ENCODE measurements at places on chromosomes 5 and 9.

- no peak for DNase-seq
Observed at GRCh38 chr5:162638849-162639248, 571.3 kb downstream of the GABRG2 start.

- DNase-seq, result no peak
Observed at GRCh38 chr5:40651201-40651600, 28.5 kb upstream of the PTGER4 start.

- no peak for DNase-seq
Observed at GRCh38 chr9:98781588-98782383, 14.6 kb downstream of the ANKS6 start.

GRCh38 chr9:134644725-134645606, 3.4 kb downstream of the COL5A1 start:
- no peak for DNase-seq

DNA sequence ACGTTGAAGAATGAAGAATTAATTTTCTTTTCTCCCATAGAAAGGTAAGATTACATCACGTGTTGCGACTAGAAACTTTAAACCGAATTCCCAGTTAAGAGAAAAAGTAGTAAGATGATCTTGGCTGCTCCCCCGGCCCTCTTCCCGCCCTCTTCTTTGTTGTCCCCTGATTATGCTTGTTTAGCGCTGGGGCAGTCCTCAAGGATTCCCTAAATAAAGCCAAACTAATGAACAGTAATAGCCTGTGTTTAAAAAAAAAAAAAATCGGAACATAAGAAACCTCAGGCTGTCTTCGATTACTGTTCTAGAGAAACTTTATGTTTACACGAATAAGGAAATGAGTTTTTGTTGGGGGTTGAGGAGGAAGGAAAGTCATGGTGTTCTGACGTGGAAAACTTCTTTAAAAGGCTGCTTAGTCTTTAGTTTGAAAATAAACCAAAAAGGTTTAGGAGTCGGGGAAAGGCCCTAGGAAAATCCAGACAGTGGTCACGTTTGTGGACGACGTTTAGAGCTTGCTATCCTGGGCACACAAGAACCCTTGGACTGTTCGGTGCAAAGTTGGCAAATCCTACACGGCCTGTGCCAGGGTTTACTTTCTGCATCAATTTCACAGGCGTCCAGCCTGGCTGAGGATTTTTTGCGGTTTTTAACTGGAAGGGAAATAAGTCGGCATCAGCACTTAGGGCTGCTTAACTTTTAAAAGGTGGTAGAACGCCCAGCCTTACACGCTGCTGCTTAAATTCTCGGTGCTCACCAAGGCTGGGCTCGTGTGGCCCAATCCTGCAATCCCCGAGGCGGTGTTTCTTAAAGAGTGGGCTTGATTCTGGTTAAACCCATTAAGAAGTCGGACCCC, 1.1 kb upstream of the MAT2B start:
- no peak for DNase-seq

GRCh38 chr5:159440968-159441367, 110.7 kb upstream of the IL12B start:
- no peak for DNase-seq

GRCh38 chr9:89498852-89499480, 1.1 kb upstream of the SEMA4D start:
- DNase-seq, result no peak

GRCh38 chr5:137782984-137783536, 28.9 kb upstream of the HNRNPA0 start:
- DNase-seq, result no peak

DNA sequence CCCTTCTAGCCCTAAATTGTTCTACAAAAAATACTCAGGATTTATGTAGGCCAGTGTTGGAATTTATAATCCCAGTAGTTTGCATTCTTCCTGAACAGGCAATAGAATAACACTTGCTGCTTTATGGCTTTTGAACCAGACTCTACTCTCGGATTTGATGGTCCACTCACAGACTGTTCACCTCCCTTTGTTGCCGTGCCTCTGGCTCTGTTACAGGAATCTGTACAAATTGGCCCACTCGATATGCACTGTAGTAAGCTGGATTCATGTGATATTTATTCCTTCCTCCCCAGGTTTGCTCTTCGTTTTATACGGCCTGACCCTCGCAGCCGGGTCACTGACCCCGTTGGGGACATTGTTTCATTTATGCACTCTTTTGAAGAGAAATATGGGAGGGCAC, 43.7 kb downstream of the FAF2 start:
- no peak for DNase-seq

DNA sequence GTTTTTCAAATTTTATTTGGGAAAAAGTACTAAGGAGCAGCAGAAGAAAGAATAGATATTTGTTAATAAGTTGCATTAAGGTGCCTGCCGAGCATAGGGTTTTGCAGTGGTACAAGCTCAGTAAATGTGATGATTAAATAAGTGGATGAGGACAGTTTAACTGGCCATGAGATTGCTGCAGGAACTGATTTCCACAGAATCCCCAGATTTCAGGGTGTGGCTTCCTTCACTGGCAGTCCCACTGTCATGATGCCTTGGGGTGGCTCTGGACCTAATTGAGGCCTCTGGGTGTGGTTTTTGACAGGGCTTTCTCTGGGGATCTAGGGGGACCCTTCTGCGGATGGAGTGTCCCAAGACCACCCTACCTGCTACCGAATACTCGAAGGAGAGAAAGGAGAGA, 1.4 kb downstream of the PHF24 start:
- DNase-seq, result no peak

DNA sequence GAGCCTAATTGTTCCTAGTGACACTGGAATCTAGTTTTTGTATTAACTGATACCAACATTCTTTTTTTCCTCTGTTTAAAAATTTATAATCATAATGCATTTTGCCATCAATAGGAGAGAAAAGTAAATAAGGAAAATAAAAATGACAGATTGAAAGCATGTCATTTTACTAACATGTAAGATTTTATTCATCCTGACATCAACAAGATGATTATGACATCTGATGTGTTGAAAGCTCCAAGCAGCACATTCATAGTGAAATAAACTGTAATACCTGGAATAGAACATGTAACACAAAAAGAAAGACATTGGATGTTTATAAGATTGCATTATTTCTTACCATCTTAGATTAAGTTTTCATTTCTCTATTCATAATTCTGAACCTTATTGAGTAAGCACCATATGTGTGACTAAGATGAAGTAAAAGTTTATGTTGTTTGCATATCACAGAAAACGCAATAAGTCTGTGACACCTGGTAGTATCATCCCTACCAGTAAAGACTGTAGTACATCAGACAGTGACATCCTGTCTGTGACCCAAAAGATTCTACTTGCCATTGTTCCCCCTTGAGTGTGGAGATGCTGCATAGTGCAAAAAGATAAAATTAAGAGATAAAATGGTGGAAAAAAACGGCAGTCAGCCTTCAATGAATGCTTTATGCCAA, 225.6 kb downstream of the PCSK5 start:
- no peak for DNase-seq

DNA sequence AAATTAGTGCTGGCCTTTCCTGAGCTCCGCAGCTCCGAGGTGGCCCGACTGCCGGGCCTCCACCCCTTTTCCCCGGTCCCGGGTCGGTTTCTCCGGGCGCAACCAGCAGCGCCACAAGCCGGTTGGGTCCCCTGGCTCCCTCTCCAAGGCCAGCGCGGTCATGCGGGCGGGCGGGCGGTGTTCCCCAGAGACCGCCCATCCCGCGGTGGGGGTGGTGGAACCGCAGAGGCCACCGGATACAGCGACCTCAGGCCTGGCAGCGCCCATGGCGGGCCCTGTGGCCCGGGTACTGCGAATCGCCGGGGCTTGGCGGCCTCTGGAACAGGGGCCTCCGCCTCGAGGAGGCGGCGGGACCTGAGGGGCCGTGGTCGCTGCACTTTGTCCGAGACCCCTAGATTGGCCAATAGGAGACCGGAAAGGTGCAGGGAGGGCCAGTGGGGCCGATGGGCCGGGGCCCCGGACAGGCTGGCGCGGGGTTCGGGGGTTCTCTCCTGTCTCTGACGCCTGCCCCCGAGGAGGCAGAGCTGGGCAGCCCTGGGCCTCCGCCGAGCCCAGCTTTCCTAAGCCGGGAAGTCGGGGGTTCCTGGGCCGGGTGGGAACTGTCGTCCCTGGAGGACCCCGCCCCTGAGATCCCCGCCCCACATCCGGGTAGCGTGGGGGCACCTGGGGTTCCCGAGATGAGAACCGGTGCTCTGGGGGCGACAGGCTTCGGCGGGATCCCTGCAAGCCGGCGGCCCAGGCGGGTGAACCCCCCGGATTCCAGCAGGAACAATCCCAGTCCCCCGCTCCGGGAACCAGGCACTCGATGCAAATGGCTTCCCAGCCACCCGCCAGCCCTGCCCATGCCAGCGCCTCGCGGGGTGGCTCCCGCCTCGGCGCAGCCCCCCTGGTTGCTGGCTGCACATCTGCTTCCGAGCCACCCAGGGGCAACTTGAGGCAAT, 293.9 kb downstream of the ZSWIM6 start:
- no peak for DNase-seq

DNA sequence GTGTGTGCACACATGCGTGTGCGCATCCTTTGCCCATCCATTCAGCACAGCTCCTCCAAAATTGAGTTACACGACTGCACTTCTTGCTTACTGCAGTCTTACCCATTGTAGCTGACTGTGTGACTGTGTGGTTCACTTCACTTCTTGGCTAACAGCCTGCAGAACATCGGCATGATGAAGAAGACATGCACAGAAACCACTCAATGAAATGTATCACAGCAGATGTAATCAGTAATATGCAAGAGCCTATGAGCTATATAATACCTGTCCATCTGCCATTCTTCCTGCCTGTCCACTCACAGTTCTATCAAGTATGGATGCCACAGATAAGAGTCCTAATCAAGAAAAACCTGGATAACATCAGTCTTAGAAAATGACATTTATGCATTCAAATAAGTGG, 83.9 kb downstream of the TRPM3 start:
- no peak for DNase-seq

- no peak for DNase-seq
Observed at GRCh38 chr5:91388362-91388761, 5.2 kb upstream of the ARRDC3 start.

GRCh38 chr9:20562051-20562450, 60.2 kb downstream of the MLLT3 start:
- no peak for DNase-seq

DNA sequence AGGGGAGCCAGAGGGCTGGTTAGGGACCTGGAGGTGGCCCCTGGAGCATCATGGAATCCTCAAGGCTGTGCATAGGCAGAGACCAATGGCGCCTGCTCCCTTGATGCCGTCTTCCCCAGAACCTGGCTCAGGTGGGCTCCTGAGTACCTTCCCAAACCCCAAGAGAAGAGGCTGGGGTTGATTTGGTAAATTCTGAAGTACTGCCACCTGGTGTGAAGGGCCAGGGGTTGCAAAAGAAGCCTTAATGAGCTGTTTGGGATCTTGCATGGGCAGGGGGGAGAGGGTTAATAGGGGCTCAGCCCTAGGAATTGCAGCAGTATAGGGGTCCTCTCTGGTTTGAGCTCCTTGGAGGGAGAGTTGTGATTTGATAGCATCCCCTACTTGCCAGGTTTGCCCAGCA, 52.1 kb downstream of the CYSTM1 start:
- no peak for DNase-seq

- no peak for DNase-seq
Observed at GRCh38 chr9:76203373-76203772, 190.9 kb downstream of the RFK start.

DNA sequence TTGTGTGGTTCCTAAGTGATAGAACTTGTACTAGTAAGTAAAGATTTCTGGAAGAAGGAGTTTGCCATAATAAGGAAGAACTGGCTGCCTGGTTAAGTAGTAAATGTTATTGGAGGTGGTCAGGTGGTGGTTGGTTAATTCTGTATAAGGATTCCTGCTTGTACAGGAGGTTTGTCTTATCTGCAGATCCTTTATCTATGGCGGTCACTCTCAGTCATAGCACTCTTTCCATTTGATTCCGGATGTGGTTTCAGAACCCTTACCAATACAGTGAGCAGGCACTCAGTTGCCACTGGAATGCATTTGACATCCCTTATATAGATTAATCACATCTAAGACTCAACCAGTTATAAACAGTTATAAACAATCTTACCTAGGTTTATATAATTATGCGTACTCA, 50.3 kb downstream of the RAD50 start:
- no peak for DNase-seq

DNA sequence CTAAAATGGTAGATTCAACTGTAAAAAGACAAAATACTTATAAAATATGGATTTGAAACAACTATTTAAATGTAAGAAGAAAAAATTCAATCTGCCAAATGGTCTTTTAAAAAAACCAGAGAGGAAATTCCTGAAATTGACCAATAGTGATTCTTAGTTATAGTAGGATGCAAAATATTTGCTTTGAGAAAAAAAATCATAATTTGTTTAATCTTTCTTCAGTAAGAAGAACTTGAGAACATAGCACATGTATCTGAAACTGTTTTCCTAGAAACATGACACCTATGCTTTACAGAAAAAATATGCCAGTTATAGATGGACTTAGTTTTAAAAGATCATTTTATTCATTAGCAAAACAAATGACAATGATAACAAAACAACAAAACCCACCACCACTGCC, 186.9 kb upstream of the CD180 start:
- no peak for DNase-seq

GRCh38 chr5:156155598-156155997, 171.4 kb upstream of the SGCD start:
- DNase-seq, result no peak

GRCh38 chr9:113934829-113935676, 58.9 kb downstream of the ZNF618 start:
- DNase-seq, result no peak

- no peak for DNase-seq
Observed at GRCh38 chr9:72931897-72932296, 21.0 kb downstream of the ALDH1A1 start.

GRCh38 chr5:73940026-73940425, 314.0 kb downstream of the ARHGEF28 start:
- DNase-seq, result no peak

GRCh38 chr5:142571371-142571770, 114.5 kb downstream of the FGF1 start:
- no peak for DNase-seq

- DNase-seq, result no peak
Observed at GRCh38 chr5:131524431-131524830, 110.6 kb downstream of the RAPGEF6 start.

DNA sequence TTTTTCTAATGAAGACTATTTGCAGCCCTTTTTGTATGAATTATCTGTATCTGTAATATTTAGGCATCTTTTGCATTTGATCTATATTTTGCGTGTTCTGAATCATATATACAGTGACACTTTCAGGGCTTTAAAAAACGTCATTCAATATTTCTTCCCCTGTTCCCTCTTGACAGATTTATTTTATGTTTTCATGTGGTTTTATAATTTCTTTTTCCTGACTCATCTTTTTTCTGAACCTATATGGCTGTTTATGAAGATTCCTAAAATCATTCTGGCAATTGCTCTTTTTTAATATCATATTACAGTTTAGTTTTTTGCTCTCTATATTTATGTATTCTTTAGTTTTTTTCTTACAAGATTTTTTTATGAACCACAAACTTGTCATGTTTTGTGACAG, 67.6 kb downstream of the SMARCA2 start:
- DNase-seq, result no peak

- no peak for DNase-seq
Observed at GRCh38 chr5:14431534-14431933, 150.1 kb upstream of the OTULINL start.

GRCh38 chr9:95833546-95834178, 41.8 kb upstream of the ERCC6L2 start:
- no peak for DNase-seq
